HCT116 (cell line): ENCODE measurements at places on chromosomes 6 and 20.

DNA sequence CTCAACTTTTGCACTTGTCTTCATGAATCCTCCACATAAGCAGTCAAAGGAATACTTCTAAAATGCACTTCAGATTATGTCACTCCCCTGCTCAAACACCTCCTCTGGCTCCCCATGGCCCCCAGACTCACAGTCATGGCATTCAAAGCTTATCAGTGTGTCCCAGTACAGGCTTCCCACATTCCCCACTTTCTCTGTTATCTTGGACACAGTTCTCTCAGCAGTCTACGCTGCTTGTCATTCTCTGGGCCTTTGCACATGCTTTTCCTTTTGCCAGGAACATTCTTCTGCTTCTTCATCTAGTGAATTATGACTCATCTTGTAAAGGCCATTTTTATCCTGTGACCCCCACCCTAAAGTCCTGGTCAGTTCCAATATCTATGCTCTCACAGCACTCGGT, 31.8 kb downstream of the SLC13A3 start:
- DNase-seq: no peak

- no peak for DNase-seq
Observed at GRCh38 chr6:31617010-31617409, 2.0 kb downstream of the AIF1 start.

- DNase-seq: no peak
Observed at GRCh38 chr20:47552996-47553395, 51.3 kb downstream of the NCOA3 start.

DNA sequence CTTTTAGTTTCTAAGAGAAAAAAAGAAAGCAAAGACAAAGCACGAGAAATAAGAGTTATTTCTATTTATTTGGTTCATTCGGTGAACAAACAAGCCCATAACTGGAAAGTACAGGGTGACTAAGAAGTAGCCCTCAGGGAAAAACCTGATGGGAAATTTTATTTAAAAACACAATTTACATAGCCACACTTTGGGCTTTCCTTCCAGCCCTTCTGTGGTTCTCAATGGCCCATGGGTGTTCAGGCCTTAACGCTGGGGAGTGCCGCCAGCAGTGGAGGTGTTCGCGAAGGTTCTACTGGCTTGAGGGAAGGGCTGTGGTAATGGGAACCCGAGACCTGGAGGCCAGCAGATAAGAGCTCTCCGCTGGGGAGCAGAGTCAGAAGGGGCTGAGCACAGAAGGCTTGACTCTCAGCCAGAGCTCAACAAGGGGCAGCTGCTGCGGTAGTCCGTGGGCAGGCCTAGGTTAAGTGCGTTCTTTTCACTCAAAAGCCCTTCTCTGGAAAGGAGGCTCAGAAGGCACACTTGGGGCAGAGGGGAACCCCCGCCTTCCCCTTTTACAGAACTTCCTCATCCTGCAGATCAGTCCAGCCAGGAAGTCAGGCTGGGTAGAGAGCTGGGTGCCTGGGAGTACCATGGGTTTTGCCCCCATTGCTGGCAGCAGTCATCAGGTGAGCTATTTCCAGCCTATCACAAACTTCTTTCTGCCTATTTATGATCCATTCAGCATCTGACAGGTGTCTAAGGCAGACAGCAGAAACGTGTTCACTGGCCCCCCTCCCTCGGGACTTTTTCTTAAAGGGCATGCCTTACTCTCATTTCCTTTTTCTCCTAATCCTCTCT, 8.8 kb upstream of the CD83 start:
- DNase-seq: no peak

DNA sequence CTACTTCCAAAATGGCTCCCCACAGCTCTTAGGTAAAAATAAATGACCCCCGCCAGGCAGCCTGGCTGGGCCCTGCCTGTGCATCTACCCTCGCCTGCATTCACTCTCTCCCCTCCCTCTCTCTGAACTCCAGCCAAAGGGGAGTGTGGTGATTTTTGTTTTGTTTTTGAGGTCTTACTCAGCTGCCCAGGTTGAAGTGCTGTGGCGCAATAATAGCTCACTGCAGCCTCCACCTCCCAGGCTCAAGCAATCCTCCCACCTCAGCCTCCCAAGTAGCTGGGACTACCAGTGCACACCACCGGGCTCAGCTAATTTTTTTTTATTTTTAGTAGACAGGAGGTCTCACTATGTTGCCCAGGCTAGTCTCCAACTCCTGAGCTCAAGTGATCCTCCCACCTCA, 15.8 kb downstream of the NFATC2 start:
- no peak for DNase-seq

DNA sequence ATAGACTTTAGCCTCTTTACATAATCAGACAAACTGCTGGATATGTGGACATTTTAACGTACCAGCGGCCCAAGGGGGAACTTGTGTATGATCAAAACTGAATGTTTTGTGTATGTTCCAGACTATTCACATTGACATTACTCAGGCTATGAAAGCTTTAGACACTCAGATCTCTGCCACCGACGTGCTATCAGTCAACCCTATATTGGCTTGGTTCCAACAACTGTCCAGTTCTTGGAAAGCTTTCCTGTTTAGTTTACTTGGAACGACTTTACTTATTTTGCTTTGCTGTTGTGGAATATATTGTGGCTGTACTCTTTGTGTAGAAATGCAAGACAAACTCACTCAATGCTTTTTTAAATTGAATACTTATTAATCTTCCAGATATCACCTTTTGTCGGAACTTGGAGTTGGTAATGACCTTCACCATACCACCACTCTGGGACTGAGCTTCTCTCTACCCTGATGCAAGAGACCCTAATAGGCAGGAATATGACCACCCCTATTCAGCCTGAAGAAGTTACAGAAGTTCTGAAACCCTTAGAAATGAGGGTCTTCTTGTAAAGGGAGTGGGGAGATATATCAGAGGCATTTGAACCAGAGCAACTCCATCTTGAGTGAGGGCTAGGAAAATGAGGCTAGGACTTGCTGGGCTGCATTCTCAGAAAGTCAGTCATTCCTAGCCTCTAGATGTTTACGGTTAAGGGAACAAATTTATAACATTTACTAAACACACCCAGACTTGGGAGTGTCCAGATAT, 49.0 kb upstream of the PAX1 start:
- DNase-seq: no peak

DNA sequence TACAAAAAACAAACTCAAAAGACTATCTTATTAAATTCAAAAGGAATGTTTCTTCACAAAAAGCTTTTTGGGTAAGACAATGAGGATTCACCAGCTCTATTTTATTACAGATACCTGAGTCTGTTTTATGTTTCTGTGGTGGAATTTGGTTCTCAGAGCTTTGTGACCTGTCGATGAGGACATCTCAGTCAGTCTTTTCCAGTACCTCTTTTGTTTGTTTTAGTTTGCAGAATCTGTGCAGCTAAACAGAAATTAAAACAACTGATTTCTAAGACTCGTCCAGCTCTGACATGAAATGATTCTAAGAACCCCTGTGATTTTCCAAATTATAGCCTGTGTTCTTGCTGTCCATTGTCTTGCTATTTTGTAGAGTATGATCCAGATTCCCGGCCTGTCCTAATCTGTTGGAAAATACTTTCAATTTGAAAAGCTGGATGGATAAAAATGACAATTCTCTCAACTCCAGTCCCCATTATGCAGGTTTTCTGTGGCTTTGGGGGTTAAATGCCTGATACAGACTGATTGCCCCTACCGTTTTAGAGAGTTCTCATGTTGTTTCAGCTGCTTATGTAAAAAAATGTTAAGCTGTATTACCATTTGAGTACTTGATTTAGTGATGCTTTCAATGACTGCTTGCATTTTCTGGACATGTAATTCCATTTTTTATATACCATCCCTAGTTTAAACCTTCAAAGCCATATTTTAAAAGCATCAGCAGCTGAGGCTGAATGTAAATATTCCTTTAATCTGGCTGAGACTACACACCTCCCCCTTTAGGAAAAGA, 94.2 kb upstream of the TAB2 start:
- no peak for DNase-seq

GRCh38 chr20:25220810-25221591, 25.5 kb downstream of the ENTPD6 start:
- no peak for DNase-seq

DNA sequence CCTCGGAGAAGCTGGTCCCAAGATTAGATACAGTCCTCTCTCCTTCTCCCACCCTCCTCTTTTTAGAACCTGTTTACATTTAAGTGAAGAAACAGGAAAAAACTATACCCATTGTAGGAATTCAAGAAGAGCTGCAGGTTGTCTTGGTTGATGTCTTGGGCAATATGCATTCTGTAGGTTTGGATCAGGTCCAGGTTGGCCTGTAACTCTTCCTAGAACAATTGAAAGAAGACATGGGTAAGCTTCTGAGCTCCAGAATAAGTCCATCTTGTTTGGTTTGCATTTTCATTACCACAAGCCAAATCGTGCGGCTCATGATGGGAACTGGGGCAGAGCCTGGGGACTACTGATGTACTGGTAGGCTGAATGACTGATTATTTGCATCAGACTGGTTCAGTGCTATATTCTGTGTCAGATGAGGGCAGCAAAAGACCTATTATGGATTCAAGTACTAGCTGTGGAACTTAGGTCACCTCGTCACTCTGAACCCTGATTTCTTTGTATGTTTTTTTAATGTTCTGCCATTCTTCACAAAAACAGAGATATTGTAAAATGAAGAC, 20.3 kb upstream of the SLA2 start:
- no peak for DNase-seq

DNA sequence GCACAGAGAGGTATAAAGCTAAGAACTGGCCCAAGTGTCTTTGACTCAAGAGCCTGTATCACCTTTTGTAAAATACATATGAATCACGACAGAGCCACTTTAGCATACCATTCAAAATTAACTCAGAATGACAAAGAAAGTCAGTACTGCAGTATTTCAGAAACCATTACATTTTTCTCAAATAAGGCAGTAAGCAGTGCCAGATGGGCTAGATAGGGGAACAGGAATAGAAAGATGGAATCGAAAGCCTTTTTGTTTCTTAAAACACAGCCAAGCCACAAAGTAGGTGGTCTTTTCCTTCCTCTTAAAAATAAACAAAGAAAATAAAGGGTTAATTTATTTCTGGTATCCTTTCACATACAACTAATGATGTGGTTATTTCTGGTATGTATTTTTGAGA, 10.3 kb downstream of the CLDN20 start:
- no peak for DNase-seq

DNA sequence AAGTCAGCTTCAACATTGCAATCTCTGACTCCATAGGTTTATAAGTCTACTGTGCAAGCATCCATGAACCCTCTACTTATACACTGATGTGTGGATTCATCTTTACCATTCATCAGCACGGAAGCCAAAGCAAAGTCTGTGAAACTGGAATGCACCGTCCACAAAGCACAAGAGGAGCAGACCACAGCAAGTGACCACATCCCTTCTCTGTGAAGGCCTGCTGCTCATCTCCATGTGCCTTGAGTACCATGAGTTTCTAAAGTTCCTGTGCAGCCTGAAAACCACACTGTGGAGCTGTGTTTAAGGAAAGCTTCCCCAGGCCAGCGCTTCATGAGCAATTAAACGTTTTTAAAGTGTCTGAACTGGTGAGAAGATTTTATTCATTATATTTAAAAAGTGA, 20.0 kb downstream of the GABRR1 start:
- no peak for DNase-seq
